ENCODE measurements at places on chromosomes 7 and 10.

DNA sequence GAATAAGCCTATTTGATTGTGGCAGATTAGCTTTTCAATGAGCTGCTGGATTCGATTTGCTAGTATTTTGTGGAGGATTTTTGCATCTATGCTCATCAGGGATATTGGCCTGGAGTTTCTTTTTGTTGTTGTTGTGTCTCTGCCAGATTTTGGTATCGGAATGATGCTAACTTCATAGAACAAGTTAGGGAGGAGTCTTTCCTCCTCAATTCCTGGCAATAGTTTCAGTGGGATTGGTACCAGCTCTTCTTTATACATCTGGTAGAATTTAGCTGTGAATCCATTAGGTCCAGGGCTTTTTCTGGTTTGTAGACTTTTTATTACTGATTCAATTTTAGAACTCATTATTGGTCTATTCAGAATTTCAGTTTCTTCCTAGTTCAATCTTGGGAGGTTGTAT lies 43.4 kb upstream of the KLF14 start:
- no peak for DNase-seq

DNA sequence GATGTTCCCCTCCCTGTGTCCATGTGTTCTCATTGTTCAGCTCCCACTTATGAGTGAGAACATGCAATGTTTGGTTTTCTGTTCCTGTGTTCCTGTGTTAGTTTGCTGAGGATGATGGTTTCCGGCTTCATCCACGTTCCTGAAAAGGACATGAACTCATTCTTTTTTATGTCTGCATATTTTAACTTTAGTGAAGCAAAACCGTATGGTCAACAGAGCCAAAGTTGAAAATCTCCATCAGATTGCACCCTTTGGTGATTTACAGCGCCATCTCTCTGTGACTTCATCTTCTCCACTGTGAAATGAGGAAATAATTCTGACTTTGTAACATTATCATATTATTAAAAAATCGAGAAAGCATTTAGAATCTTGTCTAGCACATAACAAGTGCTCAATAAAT lies 132.3 kb upstream of the PLXDC2 start:
- no peak for DNase-seq

DNA sequence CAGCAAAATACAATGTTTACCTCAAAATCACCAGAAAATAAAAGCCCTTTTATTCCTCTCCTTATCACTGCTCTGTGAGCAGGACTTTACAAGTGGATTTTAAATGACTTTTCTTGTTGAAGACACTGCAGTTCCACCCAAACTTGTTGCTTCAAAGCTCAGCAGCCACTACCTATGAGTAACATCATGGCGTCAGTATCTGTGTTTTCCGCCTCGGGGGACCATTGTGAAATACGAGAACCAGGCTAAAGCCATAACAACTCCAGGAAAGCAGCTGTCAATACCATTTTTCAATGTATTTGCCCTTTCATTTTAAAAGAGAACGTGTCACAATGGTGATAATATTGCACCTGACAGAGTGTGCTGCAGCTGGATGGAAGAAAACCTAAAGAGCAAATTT lies 284.0 kb upstream of the RNF32 start:
- DNase-seq = peak; percentile 6

DNA sequence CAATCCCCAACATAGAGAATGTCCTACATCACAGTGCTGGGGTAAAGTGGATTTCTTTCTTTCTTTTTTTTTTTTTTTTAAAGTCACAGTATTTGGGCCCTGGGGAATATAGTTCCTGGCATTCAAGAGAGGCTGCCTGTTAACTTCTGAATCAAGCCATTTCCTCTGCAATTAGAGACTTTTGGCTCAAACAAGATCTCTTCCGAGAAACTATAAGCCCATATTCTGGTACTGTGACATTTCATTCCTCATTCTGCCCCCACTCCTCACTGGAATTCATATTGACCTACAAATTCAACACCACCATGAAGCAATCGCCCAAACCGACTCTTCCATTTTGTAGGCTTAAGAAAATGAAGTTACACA lies 187.4 kb downstream of the PHTF2 start:
- no peak for DNase-seq

GRCh38 chr7:19024261-19024660 lies 93.2 kb downstream of the TWIST1 start:
- DNase-seq = no peak

- no peak for DNase-seq
Measured at GRCh38 chr10:53006663-53007526, 234.3 kb upstream of the MBL2 start.

DNA sequence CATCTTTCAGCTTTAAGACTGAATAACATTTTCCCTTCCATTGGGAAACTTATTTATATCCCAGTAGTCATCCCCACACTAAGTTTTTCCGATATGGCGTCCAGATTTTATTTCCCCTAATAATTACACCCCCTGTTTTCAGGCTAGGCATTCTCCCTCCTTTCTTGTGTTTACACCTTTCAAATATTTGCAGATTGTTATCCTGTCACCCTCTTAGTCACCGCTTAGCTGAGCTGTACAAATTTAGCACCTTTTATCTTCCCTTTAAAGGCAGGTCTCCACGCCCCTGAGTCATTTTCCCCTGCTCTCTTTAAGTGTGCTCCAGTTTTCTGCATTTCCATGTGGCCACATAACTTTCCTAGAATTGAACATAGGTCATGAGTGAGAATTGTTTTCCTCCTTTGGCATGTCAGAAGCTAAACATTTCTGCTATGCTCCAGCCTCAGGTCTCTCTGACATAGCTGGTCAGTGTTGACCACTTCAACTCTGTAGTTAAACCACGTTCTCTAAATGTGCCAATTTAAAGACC lies 47.4 kb downstream of the LRRC4 start:
- DNase-seq = no peak

DNA sequence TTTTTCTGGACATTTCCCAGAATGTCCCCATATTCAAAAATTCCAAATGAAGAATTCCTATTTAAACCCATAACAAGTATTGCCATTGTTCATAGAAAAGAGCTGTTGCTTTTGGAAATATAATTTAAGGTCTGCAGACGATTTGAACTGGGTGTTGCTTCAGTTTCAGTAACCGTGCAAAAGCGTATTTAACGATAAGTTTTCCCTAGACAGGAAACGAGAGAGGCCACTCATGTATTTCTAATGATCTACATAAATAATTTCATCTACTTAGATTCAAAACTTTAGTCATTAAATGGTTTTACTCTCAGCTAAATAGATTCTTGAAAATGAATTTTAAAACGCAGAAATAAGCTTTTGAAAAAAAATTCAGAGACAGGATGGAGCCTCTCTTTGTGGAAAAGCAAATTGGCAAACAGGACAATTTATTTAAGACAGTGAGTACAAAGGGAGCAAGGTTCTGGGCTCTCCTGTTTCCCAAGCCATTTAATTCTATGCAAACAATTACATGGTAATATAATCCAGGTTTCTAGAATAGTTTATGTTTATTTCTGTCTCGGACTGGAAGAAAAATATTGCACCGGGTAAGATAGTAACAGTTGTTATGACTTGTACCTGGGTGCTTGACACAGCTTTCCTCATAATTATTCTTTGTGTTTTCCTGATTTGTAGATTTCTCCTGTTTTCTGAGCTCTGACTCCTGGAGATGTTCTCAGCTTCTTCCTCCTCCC lies 263.0 kb downstream of the BAMBI start:
- DNase-seq = peak; percentile 87

DNA sequence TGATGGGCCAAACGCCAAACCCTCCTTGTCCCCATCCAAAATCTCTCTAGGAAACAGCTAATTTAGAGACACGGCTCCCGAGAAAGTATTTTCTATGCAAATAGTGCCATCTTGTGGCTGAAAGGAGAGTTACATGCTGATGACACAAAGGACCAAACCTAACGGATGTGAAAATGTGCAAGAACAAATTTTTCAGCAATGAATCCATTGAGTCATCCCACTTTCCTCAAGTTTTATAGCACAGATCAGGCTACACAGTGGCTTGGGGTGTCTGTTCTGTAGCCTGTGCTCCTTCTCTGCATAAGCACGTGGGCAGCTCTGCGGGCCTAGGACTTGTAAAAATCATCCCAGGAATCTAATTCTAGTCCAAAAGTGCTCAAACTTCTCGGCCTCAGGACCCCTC lies 154.8 kb upstream of the PRR15 start:
- peak; percentile 76 for DNase-seq

GRCh38 chr10:59175538-59176240 lies 754 bp upstream of the PHYHIPL start:
- peak; percentile 47 for DNase-seq

DNA sequence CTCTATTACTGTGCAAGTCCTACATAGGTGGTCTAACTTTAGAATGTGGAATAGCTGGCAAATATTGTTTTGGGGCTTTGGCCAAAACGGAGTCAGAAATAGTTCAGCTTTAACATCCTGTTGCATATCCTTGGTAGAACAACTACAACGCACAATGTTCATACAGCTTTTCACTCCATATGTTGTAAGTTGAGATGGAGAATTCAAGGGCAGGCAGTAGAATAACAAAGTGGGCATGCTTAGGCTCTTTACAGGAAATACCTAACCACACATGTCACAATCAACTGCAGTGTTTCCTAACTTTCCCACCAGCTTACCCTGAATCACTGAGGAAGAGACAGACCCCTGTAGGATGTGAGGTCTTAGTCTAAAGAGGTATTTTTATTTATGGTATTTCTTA lies 122.3 kb downstream of the PPP1R3A start:
- no peak for DNase-seq

DNA sequence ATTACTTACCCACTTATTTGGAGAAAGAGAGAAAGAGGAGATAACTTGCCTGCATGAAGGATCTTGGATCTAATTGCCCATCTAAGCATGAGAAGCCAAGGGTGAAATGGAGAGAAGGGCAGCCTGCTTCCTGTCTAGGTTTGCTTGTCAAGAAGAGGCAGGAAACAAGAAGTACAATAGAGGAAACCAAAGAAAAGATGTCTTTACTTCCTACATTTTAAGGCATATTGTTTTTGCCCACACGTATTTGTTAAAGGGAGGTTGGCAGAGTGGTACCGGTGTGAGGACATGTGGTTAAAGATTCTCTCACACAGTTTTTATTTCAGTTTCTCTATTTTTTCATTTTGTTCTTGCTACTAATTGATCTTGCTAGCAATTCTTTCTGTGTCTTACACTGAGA lies 6.0 kb upstream of the TAS2R38 start:
- DNase-seq = no peak

DNA sequence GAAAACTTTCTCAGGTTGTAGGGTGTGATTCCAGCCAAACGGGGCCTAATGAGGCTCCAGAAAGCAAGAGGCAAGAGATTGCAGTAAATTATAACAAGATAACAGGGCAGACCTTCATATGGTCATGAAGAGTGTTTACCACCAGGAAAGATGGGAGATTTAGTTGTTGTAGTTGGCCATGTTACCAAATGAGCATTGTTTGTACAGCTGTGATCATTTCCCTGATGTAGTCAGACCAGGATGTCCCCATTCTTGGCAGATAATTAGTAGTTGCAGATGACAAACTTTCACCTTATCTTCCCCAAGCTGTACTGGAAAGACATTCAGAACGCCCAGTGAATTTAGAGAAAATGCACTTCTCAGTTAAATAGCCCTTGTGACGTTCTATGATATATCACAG lies 630.8 kb downstream of the ANKRD7 start:
- DNase-seq = peak; percentile 71

Measured in NCI-H748 treated with DMSO at 0.1 percent for 48 hours (cell line).